Lung (tissue), 17 donors: ENCODE measurements at places on chromosomes 12 and 14. TPM values are rescaled to one million over a fixed set of nuclear protein-coding genes. Genes with fewer than 3 reads are reported as not detected.

Gene SNX6
- polyA plus RNA-seq: 53.3 TPM

Gene LIN7A
- polyA plus RNA-seq: 4.0 TPM

Gene OR6C1
- not detected for polyA plus RNA-seq

Gene CIROP
- polyA plus RNA-seq: not detected

Gene KRT85
- polyA plus RNA-seq: not detected

Gene CTSG
- polyA plus RNA-seq: 6.3 TPM

Gene EFS
- 6.5 TPM for polyA plus RNA-seq

DNA sequence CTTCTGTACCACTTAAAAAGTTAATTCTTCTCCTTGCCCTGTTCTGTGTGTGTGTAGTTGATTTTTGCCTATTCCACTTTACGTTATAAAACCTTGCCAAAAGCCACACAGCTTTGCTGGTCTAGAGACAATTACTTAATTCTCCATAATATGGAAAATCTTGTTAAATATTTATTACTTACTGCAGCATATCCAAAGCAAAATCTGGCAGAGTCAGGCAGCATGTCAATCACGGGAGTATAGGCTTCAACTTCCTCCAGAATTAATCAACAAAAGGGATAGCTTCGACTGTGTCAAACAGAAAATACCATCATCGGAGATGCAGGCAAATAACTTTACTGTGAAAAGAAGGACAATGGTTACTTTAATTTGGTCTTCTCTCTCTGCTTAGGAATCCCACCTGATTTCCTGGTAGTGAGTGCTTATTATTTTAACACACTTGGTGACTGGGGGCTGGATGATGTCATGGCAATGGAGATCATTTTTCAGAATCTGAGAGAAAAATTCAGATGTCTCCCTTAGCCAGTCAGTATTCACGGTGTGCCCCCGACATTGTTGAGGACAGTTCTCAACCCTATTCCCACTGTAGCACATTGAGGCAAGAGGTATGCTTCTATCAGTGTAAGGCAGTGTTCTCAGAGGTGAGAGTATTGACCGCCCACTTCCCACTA is 3.7 kb upstream of the MSRB3 start:
- DNase-seq: no peak

DNA sequence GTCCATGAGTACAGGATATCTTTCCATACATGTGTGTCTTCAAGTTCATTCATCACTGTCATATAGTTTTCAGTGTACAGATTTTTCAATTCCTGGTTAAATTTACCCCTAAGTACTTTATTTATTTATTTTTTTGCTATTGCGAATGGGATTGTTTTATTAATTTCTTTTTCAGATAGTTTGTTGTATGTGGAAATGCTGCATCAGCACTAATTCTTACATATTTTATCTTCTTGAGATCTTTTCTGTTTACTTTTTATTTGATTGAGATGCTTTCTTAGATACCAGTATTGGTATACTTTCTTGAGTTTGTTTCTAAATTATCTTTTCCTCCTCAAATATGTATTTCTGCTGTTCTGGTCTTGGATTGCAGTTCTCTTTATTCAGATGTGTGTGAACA is 148.9 kb downstream of the RGS6 start:
- DNase-seq: no peak

DNA sequence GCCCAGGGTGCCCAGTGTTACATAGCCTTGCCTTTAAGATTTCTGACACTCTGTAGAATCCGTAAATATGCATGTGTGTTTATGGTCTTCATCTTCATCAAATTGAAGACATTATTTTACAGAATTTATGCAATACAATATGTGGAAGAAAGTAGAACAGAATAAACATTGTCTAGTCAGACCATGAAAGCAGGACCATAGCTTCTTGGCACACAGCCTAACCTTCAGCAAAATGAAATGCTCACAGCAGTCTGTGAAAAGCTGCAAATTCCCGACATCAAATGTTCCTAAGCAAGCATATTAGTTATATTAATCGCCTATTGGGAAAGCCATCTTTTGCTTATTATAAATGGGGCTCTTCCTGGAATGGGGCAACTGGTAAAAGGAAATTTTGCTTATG is 111.3 kb upstream of the GARIN2 start:
- DNase-seq: peak; percentile 27

DNA sequence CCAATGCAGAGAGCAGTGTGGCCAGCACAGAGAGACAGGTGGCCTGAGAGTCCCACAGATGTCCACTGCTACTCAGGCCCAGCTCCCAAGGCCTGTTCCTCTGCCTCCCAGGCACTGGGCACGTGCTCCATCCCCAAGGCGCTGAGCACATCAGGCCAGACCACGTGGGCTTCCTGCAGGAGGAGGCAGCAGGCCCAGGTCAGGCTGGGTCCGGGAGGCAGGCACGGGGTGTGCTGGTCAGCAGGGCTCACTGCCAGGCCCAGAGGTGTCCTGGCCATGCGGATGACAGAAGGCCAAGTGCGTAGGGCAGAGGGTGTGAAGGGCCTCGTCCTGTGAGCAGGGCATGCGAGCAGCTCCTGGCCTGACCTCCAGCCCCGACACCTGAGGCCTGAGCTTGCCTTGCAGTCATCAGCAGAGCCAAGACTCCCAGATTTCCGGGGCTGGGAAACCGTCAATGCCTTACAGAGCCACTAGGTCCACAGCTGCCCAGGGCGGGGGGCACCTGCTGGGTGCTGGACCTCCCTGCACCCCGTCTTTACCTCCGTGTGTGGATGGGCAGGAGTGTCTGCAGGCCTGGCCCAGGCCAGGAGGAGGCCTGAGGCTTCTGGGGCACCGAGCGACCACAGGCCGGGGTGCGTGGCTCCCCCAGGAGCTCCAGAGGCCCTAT is 14.9 kb downstream of the TRMT61A start:
- no peak for DNase-seq

DNA sequence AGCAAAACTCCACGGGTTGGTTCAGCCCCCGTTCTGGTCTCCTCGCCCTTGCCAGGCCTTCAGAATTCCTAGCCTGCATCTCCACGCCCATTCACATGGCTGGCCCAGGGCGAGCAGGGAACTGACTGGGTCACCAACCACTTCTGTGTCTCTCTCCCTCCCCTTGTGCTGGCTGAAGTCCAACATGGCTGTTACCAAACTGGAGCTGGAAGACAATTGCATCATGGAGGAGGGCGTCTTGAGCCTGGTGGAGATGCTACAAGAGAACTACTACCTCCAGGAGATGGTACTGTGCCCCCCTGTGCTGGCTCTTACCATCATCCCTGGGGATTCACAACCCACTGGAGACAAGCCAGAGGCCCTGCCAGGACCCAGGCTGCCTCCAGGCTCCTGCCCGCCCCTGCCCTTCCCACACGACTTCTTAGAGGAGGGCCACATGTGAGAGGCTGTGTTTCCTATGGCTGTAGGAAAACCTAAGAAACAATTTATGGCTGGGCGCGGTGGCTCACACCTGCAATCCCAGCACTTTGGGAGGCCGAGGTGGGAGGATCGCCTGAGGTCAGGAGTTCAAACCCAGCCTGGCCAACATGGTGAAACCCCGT is 9.9 kb downstream of the LRRC74A start:
- no peak for DNase-seq

- peak; percentile 71 for DNase-seq
Observed at GRCh38 chr12:57888409-57889157, 42.1 kb upstream of the CTDSP2 start.

DNA sequence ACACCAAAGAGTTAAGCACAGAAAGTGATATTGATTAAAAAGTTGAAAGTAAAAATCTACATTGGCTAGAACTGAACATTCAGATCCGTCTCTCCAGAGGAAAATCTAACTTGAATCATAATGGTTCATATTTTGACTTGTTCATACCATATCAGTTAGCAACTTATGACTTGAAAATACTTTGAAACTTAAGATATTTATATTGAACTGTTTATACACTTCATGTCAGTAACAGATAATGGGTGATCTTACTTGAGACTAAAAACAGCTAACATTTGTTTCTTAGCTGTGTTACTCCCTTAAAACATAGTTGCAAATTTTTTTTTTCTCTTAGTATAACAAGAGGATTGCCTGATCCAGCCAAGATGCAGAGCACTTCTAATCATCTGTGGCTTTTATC is 3.6 kb downstream of the TBK1 start:
- no peak for DNase-seq

GRCh38 chr14:88793259-88793625 is 489 bp upstream of the EML5 start:
- no peak for DNase-seq

- DNase-seq: peak; percentile 83
Observed at GRCh38 chr14:69242311-69243224, 17.4 kb upstream of the GALNT16 start.

GRCh38 chr14:74836251-74836960 is 39.5 kb downstream of the PROX2 start:
- no peak for DNase-seq

GRCh38 chr14:57492859-57493258 is 798 bp downstream of the CCDC198 start:
- DNase-seq: no peak

- DNase-seq: no peak
Observed at GRCh38 chr14:98910061-98910460, 361.9 kb downstream of the BCL11B start.

DNA sequence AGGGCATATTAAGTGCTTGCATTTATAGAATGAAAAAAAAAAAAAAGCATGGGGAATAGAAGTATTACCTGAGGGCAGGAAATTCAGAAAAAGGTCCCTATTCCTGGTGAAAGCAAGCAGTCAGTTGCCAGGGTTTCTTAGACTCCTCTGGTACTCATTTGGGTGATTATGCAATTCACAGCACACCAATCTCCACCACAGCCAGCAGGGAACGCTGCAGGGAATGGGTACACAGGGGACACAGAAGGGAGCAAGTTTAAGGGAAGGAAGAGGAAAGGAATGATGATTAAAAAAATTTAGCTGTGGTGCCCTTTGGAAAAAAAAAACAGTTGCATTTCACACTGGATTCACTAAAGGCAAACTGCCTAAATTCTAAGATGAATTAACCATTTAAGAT is 14.2 kb downstream of the BLTP3B start:
- DNase-seq: peak; percentile 58

DNA sequence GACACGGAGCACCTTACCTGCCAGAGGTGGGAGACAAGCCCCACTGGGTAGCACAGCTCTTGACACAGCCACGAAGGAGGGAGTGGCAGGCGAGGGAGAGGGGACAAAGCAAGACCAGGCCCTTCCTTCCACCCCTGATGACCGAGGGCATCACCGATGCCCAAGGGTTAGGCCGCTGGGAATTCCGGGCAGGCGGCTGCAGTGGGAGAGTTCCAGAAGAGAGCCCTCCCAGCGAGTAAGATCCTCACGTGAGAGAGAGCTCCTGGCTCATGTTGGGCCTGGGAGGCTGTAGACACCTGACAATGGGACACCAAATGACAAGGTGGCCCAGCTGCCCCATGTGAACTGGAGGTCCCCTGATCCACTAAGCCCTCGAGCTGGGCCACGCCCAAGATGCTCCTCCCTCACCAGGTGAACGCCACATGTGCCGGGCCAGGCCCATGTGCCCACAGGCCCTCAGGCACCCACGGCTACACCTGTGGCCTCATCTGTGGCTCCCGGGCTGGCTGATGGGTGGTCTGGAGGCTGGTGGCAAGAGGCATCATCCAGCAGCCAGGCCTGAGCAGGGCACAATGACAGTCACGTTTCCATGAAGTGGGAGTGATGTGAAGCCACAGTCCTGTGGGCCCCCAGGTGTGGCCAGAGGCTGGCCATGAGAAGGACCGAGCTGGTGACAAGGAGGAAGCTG is 32.1 kb upstream of the C14orf180 start:
- no peak for DNase-seq

DNA sequence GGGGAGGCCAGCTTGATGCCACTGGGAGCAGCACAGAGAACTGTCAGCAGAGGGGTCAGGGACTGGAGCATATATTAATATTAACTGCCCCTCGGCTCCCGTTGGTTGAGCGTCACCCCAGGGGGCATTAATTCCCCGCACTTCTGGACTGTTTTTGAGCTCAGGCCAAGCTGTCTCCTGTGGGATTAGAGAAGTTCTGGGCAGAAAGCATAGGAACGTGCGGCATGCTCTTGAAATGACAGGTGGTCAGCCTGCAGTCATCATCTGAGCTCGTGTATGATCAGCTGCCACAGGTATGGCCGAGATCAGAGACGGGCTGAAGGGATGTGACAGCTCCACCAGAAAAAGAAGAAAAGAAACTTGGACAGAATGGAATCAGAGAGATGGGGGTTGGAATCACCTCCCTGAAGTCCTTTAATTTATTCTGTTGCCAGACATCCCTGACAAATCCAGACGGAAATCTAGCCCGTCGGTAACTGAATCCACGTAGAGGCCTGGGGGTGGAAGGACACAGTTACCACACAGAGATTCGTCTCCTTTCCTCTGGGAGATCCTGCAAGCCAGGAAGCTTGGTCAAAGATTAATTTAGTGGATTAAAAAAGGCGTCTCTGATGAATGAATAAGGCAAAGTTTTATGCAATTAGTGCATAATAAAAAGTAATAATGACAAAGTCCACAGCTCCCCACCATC is 23.6 kb downstream of the NR1H4 start:
- no peak for DNase-seq

DNA sequence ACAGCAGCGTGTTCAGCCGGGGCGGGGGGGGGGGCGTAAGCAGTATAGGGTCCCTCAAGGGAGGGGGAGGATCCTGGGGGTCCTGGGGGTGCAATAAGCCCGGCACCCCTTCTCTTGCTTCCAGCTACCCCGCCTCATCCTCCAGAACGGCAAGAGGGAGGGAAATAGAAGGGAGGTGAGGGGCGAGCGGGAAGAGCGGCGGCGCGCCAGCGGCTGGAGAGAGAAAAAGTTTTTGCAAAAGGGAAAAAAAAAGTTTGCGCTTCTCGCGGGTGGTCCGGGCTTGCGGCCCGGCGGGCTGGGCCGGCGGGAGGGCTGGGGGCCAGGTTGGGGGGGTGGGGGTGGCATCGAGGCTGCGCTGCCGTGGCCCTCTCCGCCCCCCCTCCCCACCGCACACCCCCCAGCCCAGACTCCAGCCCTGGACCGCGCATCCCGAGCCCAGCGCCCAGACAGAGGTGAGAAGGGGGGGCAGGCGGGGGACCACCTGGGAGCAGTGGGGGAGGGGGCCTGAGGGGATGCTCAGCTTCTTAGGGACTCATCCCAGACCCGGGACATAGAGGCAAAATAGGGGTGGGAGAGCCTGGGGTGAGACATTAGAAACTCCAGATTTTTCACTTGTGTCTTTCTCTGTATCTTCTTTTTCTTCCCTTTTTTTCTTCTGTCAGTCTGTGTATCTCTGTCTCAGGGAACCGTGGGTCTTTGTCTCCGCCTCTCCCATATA is at the start of gene GLI1:
Gene GLI1, plus strand, starts transcription at position 36 of the 718 bp plus-strand sequence. CDS start 3,907 bp downstream, outside the sequence.
- DNase-seq: peak; percentile 93

GRCh38 chr12:19220852-19221466 is 91.4 kb downstream of the PLEKHA5 start:
- no peak for DNase-seq
